Activated T-cell treated with anti-CD3 and anti-CD28 coated beads, Interleukin-2, amount 50 U/mL, for 48 hours (primary cell): ENCODE measurements at places on chromosomes 4 and X.

GRCh38 chrX:7263961-7264360 lies 116.0 kb upstream of the PUDP start:
- DNase-seq = no peak

GRCh38 chr4:173237762-173238161 lies 69.2 kb downstream of the GALNT7 start:
- no peak for DNase-seq

GRCh38 chr4:24482871-24483270 lies 101.5 kb downstream of the DHX15 start:
- no peak for DNase-seq

DNA sequence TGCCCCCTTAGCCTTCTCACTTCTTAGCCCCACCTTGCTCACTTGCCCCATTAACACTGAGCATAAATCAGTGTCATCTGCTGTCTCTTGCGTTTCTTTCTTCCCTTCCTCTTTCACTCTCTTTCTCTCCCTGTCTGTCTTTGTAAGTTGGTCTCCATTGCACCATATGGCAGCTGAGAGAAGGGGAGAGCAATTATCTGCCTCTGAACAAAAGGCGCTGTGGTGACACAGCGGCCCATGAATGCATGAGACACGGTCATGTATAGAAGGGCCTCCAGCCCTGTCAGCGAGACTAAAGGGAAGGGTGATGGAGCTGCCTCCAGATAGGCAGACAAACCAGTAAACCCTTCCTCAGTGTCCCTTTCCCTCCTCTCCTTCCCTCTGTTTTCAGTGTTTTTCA lies 88.8 kb upstream of the PCDH18 start:
- no peak for DNase-seq

- DNase-seq = no peak
Observed at GRCh38 chrX:9134366-9134765, 100.4 kb upstream of the FAM9B start.

- no peak for DNase-seq
Observed at GRCh38 chr4:145694929-145695328, 15.0 kb downstream of the C4orf51 start.

DNA sequence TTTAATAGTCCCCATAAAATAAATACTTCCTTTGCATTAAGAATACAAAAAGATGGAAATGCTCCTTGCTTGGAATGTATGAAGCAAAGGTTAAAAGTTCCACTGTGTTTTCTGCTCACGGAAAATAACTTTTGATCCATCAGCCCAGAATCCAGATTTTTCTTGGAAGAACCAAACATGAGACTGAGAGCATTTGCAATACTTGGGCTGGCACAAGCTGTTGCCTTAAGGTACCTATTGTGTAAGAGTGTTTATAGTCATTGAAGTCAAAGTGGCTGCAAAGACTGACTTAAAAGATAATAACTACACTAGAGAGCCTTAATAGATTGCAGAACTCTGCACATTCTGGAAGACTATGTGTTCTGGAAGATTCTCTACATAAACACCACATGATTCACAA lies 281.4 kb downstream of the RAB28 start:
- no peak for DNase-seq

- no peak for DNase-seq
Observed at GRCh38 chr4:121228848-121229247, 64.7 kb upstream of the TNIP3 start.

- no peak for DNase-seq
Observed at GRCh38 chrX:149145845-149146285, 359.2 kb downstream of the IDS start.
